ENCODE measurements at places on chromosomes 4 and X.

DNA sequence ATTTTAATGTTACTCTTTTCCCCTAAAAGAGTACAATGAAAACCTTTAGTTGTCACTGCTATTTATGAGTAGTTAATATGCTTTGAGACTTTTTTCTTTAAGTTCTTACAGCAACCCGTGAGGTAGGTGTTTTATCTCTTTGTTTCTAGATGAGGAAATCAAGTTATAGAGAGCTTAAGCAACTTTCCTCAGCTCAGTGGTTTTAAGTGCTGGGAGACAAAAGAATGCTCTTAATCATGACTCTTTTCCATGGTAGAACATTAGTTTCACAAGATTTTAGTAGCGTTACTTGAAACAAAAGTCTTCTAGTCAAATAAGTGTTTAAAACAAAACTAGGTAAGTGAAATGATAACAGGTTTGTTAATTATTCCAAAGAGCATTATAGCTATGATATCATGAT lies 354.7 kb upstream of the PITX2 start:
- DNase-seq: no peak

- no peak for DNase-seq
Observed at GRCh38 chr4:111283066-111283677, 660.3 kb upstream of the PITX2 start.

DNA sequence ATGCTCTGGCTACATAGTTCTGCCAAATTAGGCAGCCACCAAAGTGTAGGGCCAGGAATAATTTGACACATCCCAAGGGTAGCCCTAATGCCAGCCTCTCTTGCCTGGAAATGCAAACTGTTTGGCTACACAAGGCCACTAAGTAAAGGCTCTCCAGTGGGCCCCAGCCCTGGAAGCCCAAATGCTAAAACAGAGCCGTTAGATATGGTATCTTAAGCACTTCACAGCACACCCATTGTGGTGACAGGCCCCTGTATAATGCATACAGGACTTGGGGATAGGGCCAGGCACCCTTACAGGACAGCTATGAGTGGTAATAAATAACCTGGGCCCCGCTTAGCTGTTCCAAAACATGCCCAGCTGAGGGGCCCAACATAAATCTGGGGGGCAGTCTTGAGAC lies 623.9 kb downstream of the BCOR start:
- DNase-seq: no peak

DNA sequence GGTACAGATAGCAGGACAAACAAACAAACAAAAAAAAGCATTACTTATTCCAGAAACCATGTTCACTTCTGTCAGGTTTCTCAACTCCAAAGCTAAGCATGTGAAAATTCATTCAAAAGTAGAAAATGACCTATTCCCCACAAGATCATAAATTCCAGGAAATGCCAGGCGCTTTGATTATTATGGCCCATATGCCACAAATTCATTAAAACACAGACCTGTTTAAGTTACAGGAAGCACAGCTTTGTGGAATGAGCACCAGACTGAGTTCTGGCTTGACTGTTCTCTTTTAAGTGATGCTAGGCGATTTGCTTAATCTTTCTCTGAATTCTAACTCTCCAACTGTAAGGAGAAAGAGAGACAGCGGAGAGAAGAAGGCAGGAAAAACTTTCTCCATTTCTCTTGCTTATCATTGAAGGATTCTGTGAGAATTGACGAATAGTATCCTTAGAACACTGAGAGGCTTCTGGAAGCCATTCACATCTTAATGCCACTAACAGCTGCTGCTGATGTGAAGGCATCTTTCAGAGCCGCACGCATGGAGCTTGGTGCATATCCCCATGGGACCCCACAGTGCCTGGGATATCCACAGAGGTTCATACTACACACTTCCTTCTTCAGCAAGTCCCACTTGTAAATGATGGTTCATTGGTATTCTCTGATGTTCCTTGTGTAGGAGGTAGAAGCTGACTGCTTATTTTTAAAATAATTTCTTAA lies 138.0 kb downstream of the ZNF674 start:
- DNase-seq: no peak

DNA sequence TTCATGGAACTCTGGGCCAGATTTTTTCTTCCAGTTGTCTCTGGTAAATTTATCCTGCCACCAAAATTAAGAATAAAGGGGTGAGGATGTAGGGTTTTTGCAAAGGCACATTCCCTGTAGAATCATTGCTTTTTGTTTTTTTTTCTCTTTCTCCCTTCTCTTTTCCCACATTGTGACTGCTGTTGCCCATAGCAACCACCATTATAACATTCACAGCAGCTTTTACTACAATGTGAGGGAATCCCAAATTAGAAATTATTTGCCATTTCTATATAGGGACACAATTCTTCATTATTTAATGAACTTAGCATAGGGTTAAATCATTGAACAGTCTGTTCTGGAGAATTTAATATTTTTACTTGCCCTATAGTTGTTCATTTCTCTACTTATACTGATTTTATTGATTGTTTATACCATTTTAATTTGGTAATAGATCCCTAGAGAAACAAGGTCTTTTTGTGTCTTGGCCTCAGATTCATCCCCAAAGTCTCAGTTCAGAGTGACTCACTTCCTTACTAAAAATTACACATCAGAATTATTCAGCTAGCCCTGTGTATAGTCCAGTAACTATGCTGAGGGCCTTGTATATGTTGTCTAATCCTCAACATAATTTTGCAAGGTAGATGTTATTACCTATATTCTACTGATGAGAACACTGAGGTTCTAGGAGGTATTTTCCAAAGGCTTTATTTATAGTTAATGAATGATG lies 80.8 kb upstream of the ANK2 start:
- no peak for DNase-seq

DNA sequence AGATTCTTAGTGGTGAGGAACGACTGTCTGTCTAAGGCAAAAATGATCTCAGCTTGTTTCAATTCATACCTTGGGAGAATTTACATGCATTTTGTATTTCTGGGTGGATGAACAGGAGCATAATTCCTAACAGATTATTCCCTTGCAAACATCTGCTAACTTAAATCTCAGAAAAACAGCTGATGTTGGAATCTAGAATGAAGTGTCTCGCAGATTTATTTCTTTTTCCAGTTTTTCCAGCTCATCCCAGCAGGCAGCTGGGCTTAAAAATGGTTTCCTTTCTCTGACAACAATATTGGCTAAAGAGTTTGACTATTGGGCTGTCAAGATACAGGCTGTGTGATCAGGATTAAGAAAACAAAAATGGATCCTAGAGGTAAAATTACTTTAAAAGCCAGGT lies 1.1 kb downstream of the LNX1 start:
- DNase-seq: no peak

- DNase-seq: no peak
Observed at GRCh38 chr4:8251110-8251883, 18.3 kb upstream of the HTRA3 start.

GRCh38 chr4:108396900-108397497 lies 223.4 kb upstream of the RPL34 start:
- DNase-seq: no peak

GRCh38 chrX:42567268-42567667 lies 210.7 kb downstream of the PPP1R2C start:
- no peak for DNase-seq

DNA sequence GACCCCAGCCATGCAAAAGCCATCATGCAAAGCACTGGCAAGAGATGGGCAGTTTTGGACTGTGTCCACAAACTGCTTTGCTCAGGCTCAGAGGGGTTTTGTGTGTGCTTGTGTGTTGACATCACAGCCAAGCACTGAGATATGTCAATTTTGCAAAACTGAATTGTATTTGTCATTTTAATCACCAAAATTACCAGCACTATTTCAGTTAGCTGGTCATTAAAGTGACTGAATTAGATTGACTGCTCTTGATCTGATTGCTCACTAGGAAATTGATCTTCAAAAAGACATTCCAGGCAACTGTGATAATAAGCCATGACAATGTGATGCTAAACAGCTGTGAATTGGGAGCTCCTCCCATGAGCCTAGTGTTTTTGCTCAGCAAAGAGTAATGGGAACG lies 337.3 kb upstream of the GNPDA2 start:
- DNase-seq: no peak

DNA sequence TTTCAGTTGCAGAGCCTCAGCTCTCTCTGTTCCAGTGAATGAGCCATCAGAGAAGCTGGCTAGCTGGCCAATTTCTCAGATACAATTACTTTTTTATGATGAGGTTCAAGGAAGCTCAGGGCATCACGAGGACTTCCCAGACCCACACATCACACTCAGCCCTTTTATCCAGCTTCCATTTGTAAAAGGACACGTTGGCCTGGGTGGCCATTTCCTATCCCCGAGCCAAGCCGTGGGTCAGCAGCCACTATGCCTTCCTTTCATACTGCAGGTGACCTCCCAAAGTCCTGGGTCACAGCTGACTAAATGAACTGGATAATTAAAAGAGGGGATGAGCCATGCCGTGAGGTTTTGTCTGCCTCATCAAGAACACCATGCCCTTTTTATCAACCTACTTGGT lies 236.9 kb upstream of the PPARGC1A start:
- no peak for DNase-seq

GRCh38 chrX:122941806-122942205 lies 242.3 kb upstream of the GRIA3 start:
- no peak for DNase-seq

DNA sequence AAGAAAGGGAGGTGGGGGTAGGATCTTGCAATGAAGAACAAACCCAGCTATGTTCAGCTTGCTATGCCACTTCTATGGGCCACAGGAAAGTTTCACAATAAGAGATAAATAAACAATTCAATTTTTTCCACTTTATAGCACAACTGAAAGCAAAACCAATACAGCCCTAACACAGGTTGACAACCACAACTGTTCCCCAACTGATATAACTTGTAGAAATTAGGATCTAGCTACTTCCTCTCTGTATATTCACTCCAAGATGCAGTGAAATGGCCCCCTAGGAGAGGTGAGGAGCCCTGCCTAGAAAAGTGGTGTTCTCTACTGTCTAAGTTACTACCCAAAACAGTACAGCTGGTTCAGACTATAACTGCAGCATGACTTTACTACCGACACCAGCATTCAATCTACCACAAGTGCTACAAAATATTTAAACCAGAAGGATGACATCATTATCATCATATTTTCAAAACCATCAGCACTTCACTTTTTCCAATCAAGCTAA lies 77.0 kb downstream of the FBXW7 start:
- DNase-seq: no peak

DNA sequence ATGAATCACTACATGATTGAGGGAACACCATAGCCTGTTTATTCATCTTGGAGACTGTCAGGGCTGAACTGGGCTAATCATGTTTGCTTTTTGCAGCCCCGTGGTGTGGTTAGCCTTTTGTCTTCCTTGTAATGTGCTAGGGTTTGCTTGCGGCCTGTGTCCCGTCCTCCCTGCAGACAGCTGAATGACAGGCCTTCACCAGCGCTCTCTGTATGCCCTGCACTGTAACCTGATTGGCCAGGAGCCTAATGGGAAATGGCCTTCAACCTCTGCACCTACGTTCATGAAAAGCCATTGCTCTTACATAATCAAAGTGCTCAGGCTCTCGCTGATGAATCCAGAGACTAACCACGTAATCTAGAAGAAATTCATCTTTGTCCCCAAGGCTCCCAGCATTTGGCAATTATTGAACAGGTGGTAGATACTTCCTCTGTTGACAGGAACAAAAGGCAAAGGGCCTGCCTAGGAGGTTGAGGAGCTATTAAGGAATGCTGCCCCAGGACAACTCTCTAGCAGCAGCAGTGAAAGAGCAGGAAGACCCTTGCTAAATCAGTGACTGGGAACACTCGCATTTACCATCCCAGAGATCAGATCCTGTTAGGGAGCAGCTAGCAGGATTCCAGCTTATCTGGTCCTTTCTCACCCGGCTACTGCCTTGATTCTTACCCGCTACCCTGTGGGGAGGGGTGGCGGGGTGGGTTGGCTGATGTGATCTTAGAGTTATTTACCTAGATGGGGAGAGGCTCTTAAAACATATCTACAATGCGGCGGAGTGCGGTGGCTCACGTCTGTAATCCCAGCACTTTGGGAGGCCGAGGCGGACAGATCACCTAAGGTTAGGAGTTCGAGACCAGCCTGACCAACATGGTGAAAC lies 42.3 kb upstream of the FAT1 start:
- no peak for DNase-seq

DNA sequence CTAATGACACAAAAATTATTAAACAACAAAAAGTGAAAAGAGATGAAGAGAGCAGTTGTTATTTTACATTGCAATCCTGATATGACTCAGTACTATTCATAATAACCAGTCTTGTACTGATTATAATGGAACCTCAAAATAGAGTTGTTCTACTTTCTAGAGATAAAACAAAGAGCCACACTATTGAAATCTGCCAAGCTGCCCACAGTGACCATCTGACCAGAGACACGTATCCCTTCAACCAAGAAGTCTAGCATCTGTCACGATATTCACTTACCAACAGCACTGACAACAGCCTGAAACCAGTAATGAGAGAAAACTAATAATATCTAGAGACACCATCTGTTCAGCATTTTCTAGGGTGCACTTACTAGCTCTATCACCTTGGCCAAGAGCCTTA lies 466.7 kb downstream of the NKX6-1 start:
- no peak for DNase-seq

DNA sequence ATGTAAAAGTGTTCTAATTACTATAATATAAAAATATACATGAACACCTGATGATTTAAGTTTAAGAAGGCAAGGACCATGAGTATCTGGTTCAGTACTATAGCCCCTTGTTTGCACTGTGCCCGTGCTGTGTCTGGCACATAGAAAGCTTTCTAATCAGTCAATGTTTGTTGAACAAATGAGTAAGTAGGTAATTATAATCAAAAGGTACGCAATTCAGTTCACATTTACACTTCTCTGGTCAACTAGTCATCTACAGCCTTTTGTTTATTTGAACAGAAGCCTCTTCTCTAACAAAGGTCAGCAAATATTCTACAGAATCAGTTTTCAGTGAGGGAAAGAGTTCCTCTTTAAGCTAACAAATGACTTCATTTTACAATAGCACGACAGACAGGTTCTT lies 523.3 kb downstream of the SMARCA1 start:
- no peak for DNase-seq

DNA sequence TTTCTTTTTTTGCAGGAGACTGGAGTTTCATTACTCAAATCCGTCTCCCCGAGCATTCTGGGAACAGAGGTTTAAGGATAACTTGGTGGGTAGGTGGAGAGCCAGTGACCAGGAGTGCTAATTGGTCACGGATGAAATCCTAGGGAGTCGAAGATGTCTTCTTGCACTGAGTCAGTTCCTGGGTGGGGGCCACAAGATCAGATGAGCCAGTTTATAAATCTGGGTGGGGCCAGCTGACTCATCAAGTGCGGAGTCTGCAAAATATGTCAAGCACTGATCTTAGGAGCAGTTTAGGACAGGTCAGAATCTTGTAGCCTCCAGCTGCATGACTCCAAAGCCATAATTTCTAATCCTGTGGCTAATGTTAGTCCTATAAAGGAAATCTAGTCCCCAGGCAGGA lies 741.3 kb downstream of the PCDH7 start:
- DNase-seq: no peak

DNA sequence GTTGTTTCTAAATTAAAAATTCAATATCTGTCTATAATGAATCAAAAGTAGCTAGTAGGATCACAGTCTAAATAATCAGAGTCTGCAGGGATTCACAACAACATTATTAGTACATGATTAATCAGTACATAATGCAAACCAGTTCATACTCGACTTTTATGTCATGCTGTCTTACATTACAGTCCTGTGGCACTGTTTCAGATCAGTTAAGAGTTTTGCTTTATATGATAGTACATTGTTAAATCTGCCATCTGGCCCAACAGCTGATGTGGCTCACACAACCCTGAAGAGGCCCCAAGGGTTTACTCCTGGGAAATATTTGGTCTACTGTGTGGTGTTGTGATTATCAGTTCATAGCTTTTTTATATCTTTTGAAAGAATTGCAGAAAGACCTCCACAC lies 247.1 kb upstream of the ETNPPL start:
- no peak for DNase-seq

GRCh38 chrX:31435592-31435991 lies 363.8 kb upstream of the FTHL17 start:
- DNase-seq: no peak

All from cortex of kidney (tissue), 1 donor.